ENCODE measurements at places on chromosomes 3 and 15. TPM values are rescaled to one million over a fixed set of nuclear protein-coding genes. Genes with fewer than 3 reads are reported as not detected.

- H3K27me3 ChIP-seq: no peaks in the 10 kb centered on the region
- H3K36me3 ChIP-seq: no peaks in the 10 kb centered on the region
- no peak for DNase-seq
- H3K27ac ChIP-seq: no peak overlapping the region
- H3K4me3 ChIP-seq: no peak overlapping the region
These were observed 96.4 kb downstream of the NAALADL2 start for GRCh38 chr3:174955513-174956016.

- no peak overlapping the region for H3K4me3 ChIP-seq
- DNase-seq: no peak
- H3K27me3 ChIP-seq: no peaks in the 10 kb centered on the region
- H3K27ac ChIP-seq: no peak overlapping the region
- H3K4me1 ChIP-seq: no peaks in the 10 kb centered on the region
These were observed 54.6 kb downstream of the WNT7A start for GRCh38 chr3:13825311-13825579.

DNA sequence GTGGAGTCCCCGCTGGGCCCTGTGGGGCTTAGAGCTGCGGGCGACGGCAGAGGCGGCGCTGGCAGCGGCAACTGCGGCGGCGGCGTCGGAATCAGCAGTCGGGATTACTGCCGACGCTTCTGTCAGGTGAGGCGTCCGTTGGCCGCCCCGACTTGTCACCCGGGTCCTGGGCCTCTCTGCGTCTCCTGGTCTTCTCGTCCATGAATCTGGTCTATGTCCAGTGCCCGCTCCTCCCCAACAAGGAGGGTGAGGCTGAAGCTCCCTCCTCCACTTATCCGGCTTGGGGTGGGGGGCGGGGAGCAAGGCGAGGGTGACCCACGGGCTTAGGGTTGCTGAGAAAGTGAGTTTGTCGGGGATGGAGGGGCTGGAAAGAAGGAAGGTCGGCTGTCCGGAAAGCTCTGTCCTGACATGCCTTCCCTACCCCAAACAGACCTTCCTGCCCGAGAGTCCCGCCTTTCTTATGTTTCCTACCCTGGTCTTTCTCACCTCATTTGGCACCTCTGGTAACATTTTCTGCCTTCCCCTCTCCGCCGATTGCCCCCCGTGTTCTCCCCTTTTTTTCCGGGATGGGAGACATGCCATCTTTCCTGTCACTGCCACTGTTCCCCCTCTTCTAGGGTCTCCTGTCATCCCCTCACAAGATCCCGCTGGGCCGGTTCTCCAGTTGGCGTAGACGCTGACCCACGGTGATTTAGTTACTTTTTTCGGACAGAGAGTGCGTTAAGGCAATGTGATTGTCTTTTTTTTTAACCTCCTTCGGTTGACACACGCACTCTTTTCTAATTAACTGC is 520 bp downstream of the ZNF654 start:
- peaks cover 18% of the 10 kb centered on the region for H3K36me3 ChIP-seq
- DNase-seq: no peak
- peak overlapping the region; percentile 94 for H3K4me3 ChIP-seq
- no peaks in the 10 kb centered on the region for H3K27me3 ChIP-seq
- H3K27ac ChIP-seq: peak overlapping the region; percentile 94

DNA sequence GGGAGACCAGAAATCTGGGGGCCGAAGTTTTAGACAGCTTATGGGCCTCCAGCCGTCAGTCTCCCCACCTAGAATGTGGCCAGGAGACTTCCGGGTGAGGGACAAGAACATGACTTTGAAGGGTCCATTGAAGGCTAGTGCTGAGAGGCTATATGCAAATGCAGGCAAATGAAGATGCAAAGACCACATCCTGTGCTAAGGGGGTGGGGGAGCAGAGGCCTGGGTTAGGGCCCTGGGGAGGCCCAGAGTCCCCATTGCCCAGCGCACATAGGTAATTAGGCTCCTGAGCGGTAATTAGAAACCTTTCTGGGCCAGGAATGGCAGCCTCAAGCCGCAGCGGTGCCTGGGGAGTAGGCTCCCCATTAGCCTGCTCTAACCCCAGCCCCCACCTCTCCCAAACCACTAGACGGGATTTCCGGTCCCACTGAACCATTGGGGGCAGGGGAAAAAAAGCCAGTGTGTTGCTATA is 6.8 kb downstream of the CSK start:
- no peaks in the 10 kb centered on the region for H3K36me3 ChIP-seq
- no peak overlapping the region for H3K4me3 ChIP-seq
- DNase-seq: no peak
- H3K27me3 ChIP-seq: no peaks in the 10 kb centered on the region
- H3K4me1 ChIP-seq: peaks cover 58% of the 10 kb centered on the region
- peak overlapping the region; percentile 73 for H3K27ac ChIP-seq

- no peaks in the 10 kb centered on the region for H3K27me3 ChIP-seq
- no peak for DNase-seq
- no peak overlapping the region for H3K4me3 ChIP-seq
- H3K36me3 ChIP-seq: no peaks in the 10 kb centered on the region
- H3K27ac ChIP-seq: peak overlapping the region; percentile 5
- H3K4me1 ChIP-seq: peaks cover 39% of the 10 kb centered on the region
These were observed 223.4 kb upstream of the CGNL1 start for GRCh38 chr15:57152666-57153539.

DNA sequence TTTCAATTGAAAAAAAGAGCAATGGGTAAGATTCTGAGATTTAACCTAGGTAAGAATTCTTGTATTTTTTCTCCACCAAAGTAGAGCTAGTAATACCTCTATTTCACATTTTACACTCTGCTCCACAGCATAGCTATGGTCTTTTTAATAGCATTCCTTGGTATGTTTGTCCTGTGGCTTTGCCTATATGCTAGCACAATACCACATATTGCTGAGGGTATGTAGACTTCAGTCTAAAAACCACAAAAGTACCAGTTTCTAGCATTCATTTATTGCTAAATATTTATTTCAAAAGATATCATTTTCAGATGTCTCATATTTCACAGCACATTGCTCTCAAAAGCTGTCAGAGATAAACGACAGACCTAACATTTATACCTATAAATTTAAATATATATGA is 18.2 kb upstream of the EOGT start:
- H3K27ac ChIP-seq: no peak overlapping the region
- H3K4me1 ChIP-seq: no peaks in the 10 kb centered on the region
- no peak for DNase-seq
- no peak overlapping the region for H3K4me3 ChIP-seq
- peaks cover 65% of the 10 kb centered on the region for H3K36me3 ChIP-seq

The GOLGA6B gene
- total RNA-seq: not detected

The GHSR gene
- total RNA-seq: not detected

The IGDCC3 gene
- total RNA-seq: not detected

The APOD gene
- 236 TPM for total RNA-seq

The FBN1 gene
- total RNA-seq: 164 TPM

Data from ascending aorta (tissue), 2 donors.